ENCODE measurements at places on chromosomes 11 and 22.

- DNase-seq: no peak
Observed at GRCh38 chr11:70169127-70169526, 34.0 kb upstream of the FADD start.

DNA sequence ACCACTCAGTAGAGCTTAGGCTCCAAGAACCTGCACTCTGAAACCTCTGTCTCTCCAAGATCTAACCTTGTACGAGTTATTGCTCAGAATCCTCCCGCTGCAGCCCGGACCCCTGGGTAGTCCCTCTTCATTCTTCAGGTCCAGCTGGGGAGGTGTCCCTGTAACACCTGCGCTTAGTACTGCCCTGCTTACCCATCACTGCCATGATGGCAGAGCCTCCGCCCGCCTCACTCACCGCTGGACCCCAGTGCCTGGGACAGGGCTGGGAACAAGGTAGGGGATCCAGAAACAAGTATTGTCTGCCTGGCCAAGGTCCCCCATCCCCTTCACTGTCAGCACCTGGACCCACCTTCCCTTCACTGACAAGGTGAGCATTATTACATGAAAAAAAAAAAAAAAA is 50.3 kb downstream of the THAP12 start:
- DNase-seq: no peak

DNA sequence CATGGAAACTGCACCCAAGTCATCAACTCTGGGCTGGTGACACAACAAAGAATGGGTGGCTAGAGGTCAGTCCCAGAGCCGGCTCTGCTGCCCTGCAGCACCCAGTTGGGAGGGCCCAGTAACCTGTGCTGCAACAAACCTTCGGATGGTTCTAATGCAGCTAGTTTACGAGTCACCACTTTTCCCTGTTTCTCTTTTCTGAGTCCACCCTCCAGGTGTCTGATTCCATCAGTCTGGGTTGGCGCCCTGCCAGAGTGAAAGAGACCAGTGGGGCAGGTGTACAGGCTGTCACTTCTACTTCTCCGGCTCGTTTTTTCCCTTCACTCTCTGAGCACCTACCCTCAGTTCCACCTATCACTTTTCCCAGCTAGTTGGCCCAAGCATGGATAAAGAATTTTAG is 572.9 kb downstream of the NTM start:
- no peak for DNase-seq

DNA sequence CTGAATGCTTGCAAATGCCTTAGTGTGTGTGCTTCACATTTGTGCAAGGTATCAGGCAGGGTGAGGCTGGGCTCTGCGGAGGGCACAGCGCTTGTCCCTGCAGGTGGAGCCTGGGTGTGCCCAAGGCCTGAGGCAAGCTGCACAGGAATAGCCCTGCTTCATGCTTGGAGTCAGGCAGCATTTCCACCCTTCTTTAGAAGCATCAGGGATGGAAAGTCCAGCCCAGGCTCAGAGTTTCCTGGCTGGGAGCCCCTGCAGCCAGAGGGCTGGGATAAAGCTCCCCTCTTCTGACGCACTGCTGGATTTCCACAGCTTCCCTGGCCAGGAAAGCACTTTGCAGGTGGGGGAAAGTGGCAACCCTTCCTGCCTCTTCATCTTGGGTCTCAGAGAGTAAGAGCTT is 63.4 kb downstream of the GALNT18 start:
- no peak for DNase-seq

DNA sequence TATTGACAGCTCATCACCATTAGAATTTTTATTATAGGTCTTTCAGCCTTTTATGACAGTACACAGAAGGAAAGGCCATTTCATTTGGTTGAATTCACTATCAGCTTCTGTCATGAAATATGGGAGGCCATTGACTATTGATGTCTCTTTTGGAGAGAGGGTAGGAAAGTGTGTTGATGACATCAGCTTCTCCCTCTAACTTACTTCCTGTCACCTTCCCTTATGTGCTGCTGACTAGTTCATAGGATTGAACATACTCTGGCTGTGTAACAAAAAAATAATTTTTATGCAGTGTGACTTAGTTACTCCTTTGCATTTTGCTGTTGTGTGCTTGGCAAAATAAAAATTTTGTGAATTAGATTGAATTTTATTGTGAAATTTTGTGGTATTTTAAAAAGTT is 769.2 kb downstream of the METTL15 start:
- no peak for DNase-seq

DNA sequence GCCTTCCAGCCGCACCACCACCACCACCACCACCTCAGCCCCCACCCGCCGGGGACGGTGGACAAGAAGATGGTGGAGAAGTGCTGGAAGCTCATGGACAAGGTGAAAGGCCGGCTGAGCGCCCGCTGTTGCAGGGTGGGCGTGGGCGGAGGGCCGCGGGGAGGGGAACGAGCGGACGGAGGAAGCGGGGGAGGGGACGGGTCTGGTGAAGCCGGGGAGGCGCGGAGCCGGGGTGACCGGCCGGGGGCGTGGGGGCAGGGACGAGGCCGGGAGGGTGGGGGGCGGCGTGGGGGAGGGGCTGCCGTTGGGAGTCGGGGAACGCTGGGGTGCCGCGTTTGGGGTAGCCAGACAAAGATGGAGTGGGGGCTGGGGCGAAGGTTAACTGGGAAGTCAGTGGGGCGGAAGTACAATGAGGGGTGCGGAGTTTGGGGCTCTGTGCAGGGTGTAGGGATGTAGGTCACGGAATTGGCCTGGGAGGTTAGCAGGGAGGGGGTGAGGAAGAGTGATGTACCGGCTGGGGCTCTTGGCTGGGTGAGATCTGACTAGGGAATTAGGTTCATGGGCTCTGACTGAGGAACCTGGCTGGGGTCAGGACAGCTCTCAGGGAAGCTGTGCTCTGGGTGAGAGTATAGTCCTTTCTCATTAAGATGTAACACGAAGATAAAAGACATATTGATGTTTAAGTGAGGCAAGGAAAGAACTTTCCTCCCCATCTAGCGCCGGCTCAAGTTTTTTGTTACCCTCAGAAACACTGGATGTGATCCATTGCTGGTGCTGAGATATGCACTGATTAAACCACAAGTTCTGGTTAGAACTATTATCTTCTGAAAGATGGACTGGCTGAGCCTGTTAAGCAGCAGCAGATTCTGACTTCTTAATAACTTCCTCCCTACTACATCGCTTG is 624 bp downstream of the CBL start:
- DNase-seq: peak; percentile 50

- no peak for DNase-seq
Observed at GRCh38 chr11:44629732-44630345, 64.4 kb downstream of the CD82 start.

- no peak for DNase-seq
Observed at GRCh38 chr22:32695451-32695891, 106.0 kb upstream of the TIMP3 start.

DNA sequence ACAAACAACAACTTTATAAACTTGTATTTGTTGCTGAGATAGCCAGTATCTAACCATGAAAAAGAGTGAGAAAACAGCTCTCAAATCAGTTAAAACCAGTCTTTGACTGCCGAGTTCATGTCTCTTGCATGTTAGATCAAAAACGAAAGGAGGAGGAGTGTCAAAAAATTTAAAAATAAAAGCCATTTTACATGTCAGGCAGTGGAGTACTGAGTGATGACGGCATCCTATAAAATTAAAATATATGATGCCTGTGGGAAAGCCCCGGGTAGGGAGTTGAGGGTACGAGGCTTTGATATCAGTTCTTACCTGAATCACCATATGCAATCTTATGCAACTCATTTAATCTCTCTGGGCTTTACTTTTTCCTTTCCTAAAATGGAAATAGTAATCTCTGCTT is 117.3 kb downstream of the ETS1 start:
- DNase-seq: peak; percentile 79

DNA sequence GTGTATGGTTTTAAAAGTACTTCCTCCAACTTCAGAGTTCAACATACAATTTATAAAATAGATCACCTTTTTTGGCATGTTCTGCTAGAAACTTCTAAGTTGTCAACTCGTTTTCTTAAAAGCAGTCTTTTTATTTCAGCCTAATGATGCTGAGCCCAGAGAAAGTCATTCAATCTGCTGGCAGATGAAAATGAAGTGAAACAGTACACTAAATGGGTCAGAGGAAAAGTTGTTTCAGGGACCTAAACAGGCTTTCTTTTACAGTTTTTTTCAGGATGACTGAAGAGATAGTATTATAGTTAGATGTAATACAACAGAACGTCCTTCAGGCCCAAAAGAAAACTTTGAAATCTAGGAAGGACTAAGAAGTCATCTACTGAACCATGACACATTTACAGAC is 842.7 kb upstream of the CCDC90B start:
- no peak for DNase-seq

DNA sequence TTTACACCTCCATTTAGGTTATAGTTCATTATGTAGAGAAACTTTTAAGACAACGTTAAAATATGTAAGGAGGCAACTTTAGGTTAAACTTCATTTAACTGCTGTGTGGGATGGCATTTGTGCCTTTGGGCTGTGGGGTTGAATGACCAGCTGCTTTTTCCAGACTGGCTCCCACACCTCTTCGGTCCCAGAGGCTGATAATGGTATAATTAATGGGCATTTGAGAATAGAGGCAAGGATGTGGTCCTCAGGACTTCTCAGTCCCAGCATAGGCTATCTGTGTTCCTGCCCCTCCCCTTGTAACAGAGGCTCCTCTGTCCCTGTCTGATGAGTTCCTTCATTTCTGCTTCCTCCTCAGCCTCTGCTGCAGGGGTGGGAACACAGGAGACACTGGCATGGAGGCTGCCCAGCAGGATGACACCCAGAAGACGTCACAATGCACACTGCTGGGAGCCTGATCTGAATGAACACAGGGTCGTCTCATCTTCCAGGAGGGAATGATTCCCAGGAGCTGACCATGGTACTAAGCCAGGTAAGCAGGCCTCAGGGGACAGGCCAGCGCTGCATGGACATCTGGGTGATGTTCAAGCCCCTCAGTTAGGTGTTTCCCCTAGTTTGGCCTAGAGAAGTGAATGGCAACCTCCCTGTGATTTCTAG is 17.1 kb upstream of the GNAZ start:
- no peak for DNase-seq

GRCh38 chr11:2249189-2249916 is 21.0 kb downstream of the ASCL2 start:
- DNase-seq: no peak

DNA sequence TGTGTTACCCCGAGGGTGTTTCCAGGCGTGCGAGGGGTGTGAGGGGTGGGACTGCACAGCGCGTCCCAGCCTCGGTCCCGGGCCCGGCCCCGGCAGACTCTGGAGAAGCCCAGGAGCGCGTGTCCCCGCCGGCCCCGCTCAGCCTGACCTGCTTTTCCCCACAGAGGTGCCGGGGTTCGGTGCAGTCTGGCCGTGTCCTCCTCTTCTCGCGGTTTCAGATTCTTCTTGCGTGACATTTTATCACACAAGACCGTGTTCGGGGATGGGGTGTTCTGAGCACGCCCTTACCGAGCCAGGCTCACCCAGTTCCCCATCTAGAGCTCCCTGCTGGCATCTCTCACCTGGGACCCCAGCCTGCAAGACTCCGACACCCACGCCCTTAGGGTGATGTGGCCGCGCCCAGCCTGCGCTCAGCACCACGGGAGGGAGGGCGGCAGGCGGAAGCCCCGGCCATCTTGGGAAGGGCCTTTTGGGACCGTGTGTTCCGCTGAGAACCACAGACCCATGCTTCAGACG is 775.6 kb downstream of the BRD1 start:
- peak; percentile 49 for DNase-seq

DNA sequence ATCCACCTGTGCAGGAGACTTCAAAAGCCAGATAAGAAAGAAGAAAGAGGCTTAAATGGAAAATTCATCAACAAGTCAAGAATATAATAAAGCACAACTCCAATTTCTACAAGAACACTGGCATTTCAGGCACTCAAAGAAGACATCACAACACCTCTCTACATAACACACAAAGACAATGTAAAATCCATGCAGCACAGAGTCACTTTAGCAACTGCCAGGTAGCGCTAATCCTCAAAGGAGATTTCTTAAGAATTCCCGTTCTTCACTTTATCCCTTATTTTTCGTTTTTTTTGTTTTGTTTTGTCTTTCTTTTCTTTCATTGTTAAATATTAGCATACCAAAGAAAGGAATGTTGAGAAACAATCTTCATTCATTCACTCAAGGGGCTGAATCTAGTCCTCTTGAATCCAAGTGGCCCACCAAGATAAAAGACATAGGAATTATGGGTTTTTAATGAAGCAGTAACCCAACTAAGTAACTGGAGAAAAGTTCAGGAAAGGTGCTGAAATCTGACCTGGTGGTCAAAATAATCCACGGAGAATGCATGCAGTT is 95.0 kb downstream of the CADM1 start:
- DNase-seq: no peak

DNA sequence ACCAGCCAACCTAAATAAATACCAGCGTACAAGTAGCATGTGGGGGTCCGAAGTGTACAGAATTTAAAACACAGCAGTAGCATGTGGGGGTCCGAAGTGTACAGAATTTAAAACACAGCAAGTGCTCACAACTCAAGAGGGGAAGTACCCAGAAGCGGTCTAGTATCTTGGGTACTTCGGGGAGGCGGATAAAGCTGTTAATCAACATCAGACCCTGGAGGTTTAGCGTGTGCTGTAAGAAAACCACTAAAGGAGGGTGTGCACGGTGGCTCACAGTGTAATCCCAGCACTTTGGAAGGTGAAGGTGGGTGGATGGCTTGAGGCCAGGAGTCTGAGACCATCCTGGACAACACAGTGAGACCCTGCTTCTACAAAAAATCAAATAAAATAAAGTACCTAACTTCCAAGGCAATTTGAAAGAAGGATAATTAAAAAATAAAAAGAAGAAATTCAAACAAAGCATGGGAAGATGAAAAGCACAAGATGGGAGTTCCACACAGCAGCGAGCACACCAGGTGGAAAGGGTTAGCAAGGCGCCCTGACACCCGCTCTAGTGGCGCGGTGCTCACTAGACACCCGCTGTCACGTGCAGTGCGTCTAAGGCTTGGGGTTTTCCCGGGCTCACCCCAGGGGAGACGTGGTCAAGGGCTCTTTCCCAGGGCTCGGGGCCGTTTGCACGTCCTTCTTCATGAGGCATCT is 35.0 kb upstream of the MOB2 start:
- no peak for DNase-seq

GRCh38 chr11:35100013-35100383 is 39.0 kb upstream of the CD44 start:
- no peak for DNase-seq

GRCh38 chr11:57324154-57324885 is 432 bp downstream of the TNKS1BP1 start:
- DNase-seq: no peak

- DNase-seq: no peak
Observed at GRCh38 chr22:42608823-42609361, 5.8 kb downstream of the POLDIP3 start.

DNA sequence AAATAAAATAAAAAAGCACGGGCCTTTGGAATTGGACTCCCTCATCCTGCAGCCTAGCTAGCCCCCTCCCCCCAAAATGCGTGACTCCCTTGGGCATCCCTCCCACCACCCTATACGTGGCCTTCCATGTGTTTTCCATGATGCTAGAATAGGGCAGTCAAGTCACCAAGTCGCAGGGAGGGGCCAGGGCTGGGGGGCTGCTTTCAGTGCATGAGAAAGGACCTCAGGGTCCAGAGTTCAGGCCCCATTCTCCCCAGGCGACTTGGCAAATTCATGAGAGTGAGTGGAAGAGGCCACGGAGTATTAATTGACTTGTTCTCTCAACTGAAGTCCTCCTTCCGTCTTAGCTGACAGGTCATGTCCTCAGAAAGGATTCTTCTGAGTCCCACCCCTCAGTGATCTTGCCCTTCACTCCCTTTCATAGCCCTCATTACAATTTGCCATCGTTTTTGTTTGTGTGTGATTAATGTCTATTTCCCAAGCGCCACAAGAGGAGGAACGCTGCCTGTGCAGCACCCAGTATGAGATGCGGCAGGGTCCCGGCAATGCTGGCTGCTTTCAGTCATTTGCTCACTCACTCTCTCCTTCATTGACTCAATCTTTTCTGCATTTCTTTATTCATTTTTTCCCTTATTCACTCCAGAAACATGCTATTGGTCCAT is 17.4 kb downstream of the LRRC32 start:
- no peak for DNase-seq

GRCh38 chr11:109735128-109735527 is 313.1 kb downstream of the C11orf87 start:
- no peak for DNase-seq

Data from central memory CD4-positive, alpha-beta T cell (primary cell).